ENCODE measurements at places on chromosomes 13 and 19.

DNA sequence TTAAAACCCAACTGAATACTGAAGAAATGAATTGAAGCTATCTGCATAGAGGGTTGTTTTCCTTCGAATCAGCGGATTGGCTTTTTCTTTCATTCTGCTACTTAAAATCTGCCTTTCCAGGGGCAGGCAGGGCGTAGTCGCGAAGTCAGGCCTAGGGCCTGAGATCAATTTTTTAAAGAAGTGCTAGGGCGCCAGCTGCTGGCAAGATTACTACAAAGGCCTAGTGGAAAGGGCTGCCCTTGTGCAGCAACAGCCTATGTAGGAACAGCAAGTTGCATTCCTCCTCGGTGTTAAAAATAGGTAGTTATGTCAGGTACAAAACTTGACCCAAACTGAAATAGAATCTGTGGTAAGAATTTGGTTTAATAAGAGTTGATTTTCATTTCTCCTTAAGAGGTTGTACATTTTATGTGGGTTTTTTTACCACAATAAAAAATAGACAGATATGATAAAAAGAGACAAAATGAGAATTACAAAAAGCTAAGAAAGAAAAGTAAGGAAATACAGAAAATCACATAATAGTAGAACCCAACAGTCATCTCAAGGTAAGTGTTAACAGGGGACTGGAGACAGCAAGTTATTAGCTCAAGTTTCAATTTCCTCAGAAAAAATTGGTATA, 9.5 kb upstream of the URAD start:
- no peak for DNase-seq

DNA sequence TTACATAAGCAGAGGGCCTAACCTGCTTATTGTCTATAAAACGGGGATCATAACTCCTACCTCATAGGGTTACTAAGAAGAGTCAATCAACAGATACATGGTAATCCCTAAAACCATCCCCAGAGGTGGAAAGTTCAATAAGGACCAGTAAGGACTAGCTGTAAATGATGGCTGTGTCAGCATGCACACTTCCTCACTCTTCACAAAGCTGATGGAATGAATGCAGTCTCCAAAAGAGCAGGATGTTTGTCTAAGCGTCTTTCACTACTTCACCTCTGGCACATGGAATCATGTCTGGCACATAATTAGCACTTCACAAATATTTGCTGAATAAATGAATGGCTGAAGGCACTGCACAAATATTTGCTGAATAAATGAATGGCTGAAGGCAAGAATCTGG, 134.2 kb downstream of the MIPEP start:
- no peak for DNase-seq

DNA sequence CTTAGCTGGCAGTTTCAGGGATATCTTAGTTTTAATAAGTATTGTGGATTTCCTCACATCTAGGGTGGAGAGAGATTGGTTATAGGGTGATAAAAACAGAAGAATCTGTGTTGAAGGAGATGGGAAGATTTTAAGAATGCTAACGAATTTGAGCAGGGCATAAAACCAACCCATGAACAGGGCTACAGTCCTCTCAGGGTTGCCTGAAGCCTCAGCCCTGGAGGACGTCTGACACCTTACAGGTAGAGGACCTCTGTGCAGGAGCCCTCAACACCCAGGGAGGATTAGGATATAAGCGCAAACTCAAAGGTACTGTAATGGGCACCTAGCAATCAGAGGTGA, 461 bp upstream of the WASF3 start:
- no peak for DNase-seq

DNA sequence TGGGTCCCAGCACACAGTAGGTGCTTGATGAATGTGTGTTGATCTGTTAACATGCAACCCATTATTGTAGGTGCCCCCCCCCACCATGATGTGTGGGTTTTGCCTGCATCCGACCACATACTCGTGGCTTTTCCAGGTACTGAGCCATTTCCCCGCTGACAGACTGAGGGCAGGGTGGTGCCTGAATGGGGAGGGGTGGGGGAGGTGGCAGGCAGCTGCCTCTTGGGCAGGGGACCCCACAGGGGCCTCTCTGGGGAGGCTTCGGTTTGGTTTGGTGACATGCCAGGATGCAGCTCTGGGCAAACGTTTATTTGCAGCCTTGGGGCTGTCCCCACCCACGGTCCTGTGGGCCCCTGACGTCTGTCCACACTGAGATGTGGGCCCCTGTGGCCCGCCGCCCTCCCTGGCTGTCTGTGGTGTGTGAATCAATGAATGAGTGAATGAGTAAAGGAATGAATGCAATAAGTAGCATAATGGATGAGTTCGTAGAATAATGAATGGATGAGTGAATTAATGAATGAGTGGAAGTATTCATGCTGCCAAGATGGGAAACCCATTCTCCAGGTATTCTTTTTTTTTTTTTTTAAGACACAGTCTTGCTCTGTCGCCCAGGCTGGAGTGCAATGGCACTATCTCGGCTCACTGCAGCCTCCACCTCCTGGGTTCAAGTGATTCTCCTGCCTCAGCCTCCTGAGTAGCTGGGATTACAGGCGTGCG, 9.0 kb upstream of the JUND start:
- DNase-seq = no peak

DNA sequence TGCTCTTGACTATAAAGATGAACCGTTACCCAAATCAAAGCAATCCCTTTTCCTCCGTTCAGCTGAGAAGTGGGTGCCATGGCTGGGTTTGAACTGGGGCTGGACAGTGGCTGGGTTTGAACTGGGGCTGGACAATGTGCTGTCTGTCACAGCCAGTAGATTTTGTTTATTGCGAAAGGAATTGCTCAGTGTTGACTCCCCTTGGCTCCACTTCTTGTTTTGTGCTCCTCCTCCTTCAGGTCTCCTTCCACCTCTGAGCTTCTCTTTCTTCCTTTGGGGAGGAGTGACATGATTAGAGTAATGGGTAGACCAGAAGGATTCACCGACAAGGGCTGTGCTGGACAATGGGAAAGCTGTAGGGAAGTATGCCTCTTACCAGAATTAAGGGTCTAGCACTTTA, 19.4 kb upstream of the MBNL2 start:
- DNase-seq = no peak
